Erythroblast (primary cell): ENCODE measurements at places on chromosomes 12 and 14.

DNA sequence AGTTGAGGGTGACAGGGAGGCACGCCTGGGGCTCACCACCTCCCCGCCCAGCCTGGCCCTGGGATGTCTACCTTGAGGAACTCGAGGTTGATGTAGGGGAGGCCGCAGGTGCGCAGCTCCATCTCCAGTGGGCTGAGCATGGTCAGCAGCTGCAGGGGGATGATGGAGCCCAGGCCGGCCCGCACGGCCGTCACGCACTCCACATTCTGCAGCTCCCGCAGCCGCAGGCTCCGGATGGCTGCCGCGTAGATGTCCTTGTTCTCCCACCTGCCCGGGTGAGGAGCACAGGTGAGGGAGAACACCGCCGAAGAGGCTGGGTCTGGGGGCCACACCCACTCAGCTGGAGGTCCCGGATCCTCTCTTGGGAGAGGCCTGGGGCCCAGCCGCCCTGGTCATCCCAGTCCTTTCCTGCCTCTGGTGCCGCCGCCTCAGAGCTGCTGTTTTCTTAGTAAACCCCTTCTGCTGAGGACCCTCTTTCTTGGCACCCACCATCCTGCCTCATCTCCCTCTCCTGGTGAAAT lies 38.2 kb downstream of the TRAFD1 start:
- DNase-seq: no peak

DNA sequence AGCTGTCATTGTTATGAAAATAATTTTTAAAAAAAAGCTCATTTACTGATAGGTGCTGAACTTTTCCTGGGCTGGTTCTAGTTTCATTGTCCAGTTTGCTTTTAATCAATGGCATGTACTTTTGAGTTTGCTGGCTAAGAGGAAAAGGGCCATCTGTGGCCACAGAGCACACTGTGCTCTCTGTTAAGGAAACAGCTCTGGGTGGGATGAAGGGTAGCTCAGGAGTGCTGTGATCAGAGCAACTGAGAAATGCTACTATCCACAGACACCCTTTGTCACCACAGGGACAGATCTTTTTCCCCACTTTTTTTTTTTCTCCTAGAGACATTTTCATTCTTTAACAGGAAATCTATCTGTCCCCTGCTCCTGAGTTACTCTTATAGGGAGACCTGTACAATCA lies 387.1 kb upstream of the PRICKLE1 start:
- no peak for DNase-seq

GRCh38 chr12:92121826-92122225 lies 23.8 kb downstream of the BTG1 start:
- no peak for DNase-seq

GRCh38 chr12:132111654-132112304 lies 32.3 kb downstream of the DDX51 start:
- no peak for DNase-seq

DNA sequence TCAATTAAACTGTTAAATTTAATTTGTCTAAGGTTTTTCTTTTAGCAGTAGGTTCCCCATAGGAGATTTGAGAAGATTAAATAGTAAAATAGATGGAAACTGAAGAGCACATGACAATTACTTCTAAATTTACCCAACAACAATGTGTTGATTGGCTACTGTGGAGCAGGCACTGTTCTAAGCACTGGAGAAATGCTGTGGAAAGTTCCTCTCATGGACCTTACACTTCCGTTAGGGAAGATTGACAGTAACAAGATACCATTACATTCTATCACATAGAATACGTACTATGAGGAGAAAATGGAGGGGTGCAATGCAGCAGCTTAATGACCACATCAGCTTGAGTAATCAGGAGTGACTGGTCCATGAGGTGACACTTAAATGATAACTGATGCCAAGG lies 8.1 kb upstream of the STAB2 start:
- DNase-seq: no peak

DNA sequence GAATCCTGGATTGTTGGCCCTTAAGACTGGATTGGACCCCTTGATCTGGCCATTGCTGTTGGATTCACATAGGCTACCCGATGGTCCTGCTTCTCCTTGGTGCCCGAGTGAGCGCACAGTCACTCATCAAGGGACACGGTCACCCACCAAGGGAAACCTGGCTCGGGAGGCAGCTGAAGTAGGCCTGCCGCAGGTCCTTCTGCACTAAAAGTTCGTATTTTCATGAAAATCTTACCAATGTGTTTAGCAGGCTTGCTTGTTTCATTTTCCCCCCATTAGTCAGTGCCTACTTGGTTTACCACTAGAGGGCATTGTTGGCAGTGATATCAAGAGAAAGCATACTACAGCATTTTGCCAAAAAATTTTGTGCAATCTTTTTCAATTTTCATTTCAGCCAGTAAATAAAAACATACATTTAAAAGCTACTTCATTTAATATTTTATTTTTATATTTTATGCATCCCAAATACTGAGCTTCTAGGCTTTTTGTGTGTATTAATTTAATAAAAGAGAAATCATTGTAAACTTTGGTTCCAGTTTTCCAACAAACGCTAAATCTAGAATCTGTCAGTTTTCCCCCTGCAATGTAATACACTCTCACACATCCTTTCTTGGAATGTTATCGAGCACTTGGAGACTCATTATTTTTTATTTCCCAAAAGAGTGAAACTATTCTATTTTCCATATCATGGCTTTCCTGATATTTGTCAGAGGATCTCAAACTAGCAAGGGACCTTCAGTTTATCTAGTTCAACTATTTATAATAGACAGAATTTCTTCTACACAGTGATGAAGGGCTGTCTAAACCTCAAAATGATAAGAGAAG lies 116.7 kb downstream of the LMNTD1 start:
- DNase-seq: peak; percentile 65

- DNase-seq: no peak
Measured at GRCh38 chr12:113466454-113467141, 5.1 kb downstream of the LHX5 start.
